ENCODE measurements at places on chromosomes 1 and 21.

GRCh38 chr1:27090911-27091310 lies 64.0 kb downstream of the SLC9A1 start:
- DNase-seq: no peak

GRCh38 chr1:18668750-18669404 lies 38.2 kb downstream of the PAX7 start:
- DNase-seq: no peak

GRCh38 chr21:37335053-37335452 lies 31.5 kb upstream of the DYRK1A start:
- DNase-seq: no peak

- peak; percentile 9 for DNase-seq
These were observed 39.6 kb downstream of the NUF2 start for GRCh38 chr1:163361123-163361934.

DNA sequence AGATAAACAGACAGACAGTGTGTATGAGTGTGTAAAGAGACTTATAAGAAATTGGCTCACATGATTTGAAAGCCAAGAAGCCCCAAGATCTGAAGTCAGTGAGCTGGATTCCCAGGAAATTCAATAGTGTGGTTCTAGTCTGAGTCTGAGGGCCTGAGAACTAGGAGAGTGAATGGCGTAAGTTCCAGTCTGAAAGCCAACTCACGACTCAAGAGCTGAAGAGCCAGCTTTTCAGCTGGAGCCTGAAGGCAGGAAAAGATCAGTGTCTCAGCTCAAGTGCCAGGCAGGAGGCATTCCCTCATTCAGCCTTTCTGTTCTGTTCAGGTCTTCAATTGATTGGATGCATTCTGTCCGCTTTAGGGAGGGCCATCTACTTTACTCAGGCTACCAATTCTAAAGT lies 257.2 kb downstream of the PLPP3 start:
- DNase-seq: peak; percentile 61

- DNase-seq: no peak
These were observed 4.4 kb downstream of the AK2 start for GRCh38 chr1:33032126-33032869.

- DNase-seq: no peak
These were observed 101.8 kb downstream of the TNR start for GRCh38 chr1:175641633-175642032.

DNA sequence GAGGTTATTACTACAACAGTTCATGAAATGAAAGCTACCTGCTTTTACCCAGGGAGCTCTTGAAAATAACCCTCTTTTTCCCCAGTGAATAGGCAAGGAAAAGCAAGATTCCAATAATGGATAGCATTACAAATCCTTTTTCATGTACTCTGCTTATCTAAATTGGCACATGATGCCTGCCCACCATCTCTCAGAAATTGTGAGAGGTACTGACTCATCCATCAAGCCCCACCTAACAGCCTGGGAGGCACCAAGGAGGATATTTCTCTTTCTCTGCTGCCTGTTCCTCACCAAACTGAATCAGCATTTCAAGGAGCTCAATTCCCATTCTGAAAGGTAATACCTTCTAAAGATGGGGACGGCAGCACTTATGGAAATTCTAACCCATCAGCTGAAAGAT lies 34.4 kb downstream of the PALMD start:
- DNase-seq: no peak

DNA sequence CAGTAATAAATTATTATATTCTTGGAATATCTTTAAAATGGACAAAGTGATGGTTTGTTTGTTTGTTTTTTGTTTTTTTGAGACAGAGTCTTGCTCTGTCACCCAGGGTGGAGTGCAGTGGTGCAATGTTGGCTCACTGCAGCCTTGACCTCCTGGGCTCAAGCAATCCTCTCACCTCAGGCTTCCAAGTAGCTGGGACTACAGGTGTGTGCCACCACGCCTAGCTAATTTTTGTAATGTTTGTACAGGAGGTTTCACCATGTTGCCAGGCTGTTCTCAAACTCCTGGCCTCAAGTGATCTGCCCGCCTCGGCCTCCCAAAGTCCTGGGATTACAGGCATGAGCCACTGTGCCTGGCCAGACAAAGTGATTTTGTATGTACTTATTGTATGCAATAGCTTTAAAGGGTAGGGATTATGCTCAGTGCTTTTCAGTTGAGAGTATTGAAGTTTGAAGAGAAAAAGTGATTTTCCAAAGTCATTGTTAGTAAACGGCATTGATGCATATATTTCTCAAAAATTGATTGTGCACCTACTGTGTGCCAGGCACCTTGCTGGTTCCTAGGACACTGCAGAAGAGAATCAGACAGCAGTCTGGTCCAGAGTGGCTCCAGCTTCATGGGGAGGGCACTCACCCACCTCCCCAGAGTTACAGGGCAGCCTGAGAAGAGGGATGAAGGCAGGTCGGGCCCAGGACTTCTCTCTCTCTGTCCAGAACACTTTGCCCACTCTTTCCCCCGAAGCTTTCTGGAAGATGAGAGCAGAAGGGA lies 34.2 kb upstream of the TTC22 start:
- DNase-seq: no peak

DNA sequence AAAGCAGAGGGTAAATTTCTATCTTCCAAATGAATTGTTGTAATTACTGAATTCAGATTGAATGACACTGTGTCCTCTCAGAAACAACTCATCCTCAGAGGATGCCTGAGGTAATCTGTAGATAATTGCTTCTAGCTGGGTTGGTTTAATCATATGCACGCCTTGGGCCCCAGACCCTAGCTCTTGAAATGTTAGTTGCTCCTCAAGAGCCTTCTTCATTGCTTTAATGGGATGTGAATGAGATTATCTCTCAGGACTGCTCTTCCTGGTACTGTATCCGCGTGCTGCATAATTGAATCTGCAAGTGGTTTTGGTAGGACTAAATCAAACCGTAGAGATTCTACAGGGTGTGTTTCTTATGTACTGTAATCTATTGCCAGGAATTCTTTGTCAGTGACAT lies 569.3 kb upstream of the NEGR1 start:
- DNase-seq: no peak

DNA sequence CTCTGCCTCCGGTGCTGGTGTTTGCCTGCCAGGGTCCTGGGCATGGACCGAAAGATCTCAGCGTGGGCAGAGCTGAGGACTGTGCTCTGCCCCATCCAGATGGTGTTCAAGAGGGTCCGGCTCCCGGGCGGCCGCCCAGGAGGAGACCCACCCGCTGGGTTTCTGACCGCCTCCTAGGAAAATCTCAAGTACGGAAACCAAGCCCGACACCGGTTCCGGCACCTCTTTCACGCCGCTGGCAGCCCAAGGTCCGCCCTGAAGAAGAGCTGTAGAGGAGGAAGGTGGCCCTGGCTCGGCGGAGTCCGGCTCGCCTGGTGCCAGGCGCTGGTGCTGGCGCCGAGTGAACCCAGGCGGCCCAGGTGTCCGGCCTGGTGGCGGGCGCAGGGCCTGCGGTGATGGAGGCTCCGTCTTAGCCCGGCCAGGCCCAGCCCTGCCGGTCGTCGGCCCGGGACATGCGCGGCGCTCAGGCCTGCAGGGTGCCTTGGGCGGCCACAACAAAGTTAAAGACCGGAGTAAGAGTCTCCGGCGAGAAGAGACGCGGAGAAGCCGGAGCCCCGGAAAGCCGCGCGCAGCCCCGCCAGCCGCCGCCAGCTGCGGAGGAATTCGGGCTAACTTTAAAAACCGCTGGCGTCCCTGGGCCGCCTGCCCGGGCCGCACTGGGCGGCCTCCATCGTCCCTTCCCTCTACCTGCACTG lies 1.5 kb downstream of the GRIK3 start:
- DNase-seq: peak; percentile 60

- DNase-seq: no peak
These were observed 2.0 kb upstream of the C1orf174 start for GRCh38 chr1:3902111-3902511.

GRCh38 chr1:151855933-151856332 lies 2.4 kb upstream of the THEM5 start:
- DNase-seq: no peak

DNA sequence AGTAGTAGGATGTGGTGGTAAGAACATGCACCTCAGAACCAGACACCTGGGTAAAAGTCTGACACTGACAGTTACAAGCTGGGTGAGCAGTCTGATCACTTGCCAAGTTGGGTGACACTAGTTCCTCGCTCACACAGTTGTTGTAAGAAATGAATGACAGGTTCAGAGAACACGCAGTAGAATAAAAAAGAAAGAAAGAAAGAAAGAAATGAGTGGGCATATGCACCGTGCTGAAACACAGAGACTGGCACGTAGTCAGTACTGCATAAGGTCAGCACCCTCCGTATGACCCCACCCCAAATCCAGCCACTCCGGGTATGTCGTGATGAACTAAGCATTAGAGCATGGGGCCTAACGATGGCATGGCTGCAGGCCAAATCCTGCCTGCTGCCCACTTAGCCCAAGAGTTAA lies 90.6 kb downstream of the GLUL start:
- DNase-seq: no peak

- DNase-seq: no peak
These were observed at the start of gene PLEKHM2 for GRCh38 chr1:15684042-15684461. PLEKHM2 (plus strand) TSS chr1:15684320; CDS start chr1:15684559, 239 bp downstream.

GRCh38 chr1:168179438-168180147 lies 831 bp downstream of the TIPRL start:
- peak; percentile 16 for DNase-seq

Data from ELF-1 (cell line).